Psoas muscle (tissue), 8 donors: ENCODE measurements at places on chromosomes 3 and 15. TPM values are rescaled to one million over a fixed set of nuclear protein-coding genes. Genes with fewer than 3 reads are reported as not detected.

DNA sequence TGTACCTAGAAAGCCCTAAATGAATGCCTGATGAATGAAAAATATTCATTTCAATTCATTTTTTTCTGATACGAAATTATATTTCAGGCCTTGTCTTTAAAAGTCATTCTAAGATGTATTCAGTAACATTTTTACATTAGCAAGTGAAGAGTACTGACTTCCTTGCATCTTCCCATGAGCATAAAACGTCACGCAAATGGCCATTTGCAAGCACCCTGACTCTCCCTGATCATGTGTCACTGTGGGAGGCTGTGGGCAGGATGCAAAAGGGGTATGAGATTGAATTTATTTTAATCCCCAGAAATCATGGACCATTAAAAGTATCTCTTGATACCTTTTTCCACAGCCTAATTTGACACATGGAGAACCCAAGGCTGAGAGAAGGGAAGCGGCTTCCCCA, 105.0 kb downstream of the BDH1 start:
- H3K4me1 ChIP-seq, result no peaks in the 10 kb centered on the region
- DNase-seq, result no peak
- no peak overlapping the region for H3K27ac ChIP-seq
- no peaks in the 10 kb centered on the region for H3K27me3 ChIP-seq

DNA sequence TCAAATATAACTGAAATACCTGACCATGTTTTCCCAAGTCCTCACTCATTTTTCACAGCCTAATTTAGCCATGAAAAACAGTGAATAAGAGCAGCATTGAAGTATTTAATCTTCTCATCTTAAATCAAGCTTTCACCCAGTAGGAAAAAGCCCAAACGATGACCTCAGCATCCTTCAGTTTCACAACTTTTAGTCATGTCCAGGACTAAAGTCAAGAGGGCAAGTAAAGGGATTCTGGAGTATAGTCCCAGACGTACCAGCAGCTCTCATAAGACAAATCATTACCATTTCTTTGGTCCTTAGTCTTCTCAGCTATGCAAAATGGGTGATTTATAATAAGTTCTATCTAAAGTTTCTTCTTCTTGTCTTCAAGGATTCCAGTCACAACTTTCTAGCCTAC, 237.3 kb downstream of the IL5RA start:
- no peak overlapping the region for H3K4me3 ChIP-seq
- no peak overlapping the region for H3K27ac ChIP-seq
- H3K36me3 ChIP-seq, result no peaks in the 10 kb centered on the region
- no peaks in the 10 kb centered on the region for H3K27me3 ChIP-seq

DNA sequence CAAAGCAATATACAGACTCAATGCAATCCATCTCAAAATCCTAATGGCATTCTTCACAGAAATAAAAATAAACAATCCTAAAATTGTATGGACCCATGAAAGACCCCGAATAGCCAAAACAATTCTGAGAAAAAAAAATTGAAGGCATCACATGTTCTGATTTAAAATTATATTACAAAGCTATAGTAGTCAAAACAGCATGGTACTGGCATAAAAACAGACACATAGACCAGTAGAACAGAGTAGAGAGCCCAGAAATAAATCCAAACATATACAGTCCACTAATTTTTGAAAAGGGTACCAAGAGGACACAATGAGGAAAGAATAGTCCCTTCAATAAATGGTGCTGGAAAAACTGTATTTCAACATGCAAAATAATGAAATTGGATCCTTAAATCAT, 70.4 kb upstream of the THRB start:
- no peak overlapping the region for H3K27ac ChIP-seq
- no peak overlapping the region for H3K4me3 ChIP-seq
- H3K4me1 ChIP-seq, result no peaks in the 10 kb centered on the region
- DNase-seq, result no peak

DNA sequence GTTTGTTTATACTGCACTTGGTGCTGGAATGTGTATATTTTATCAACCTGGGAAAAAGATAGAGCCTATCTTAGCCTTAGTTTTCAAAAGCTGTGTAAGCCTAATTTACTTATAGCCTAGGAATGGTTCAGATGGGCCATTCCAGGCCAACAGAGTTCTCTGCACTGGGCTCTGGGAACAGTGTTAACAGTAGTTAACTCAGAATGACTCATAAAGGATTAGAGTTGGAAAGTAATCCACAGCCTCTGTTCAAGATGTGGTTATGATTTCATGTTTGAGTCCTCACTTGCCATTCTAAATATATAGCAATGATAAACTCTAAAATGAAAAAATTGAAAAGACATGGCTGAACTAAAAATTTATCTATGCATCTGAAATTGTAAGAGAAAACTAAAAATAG, 22.6 kb upstream of the PEX5L start:
- no peak overlapping the region for H3K27ac ChIP-seq
- DNase-seq, result no peak
- no peaks in the 10 kb centered on the region for H3K4me1 ChIP-seq
- no peaks in the 10 kb centered on the region for H3K36me3 ChIP-seq
- no peak overlapping the region for H3K4me3 ChIP-seq
- H3K27me3 ChIP-seq, result no peaks in the 10 kb centered on the region

DNA sequence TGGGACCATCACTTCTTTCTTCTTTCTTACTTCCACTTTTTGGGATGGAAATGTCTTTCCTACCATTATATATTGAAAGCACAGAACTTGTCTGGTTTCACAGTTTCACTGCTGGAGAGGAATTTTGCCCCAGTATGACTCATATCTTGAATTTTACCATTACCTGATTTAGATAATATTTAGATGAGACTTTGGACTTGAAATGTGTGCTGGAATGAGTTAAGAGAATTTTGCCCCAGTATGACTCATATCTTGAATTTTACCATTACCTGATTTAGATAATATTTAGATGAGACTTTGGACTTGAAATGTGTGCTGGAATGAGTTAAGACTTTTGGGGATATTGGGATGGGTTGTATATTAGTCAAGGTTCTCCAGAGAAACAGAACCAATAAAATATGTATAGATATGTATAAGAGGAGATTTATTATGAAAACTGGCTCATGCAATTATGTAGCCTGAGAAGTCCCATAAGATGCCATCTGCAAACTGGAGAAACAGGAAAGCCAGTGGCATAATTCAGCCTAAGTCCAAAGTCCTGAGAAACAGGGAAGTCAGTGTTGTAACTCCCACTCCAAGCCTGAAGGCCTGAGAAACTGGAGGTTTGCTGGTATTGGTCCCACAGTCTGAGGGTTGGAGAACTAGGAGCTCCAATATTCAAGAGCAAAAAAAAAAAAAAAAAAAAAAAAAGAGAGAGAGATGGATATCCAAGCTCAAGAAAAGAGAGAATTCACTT, 1029.2 kb downstream of the EPHA3 start:
- H3K4me1 ChIP-seq, result no peaks in the 10 kb centered on the region
- H3K27me3 ChIP-seq, result no peaks in the 10 kb centered on the region
- H3K4me3 ChIP-seq, result no peak overlapping the region
- no peak for DNase-seq
- H3K27ac ChIP-seq, result no peak overlapping the region
- H3K36me3 ChIP-seq, result no peaks in the 10 kb centered on the region

GRCh38 chr3:64971602-64972001, 283.8 kb upstream of the ADAMTS9 start:
- H3K4me1 ChIP-seq, result no peaks in the 10 kb centered on the region
- no peak for DNase-seq
- H3K27ac ChIP-seq, result no peak overlapping the region
- no peaks in the 10 kb centered on the region for H3K36me3 ChIP-seq

DNA sequence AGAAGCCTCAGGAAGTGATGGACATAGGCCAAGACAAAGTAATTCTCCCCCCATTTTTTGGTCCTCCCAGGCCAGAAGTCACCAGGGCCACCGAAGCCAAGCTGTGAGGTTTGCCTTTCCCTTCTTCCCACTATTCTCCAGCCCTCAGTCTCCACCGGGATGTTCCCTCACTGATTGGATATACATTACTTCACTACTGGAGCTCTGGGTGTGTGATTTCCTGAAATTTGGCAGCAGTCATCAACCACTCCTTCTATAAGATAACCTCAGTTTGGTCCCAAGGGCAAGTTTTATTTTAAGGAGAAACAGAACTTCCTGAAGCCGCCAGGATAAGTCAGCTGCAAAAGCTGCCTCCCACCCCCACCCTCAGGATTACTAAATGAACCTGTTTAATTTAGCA, 11.3 kb downstream of the SLCO2A1 start:
- no peaks in the 10 kb centered on the region for H3K27me3 ChIP-seq
- DNase-seq, result no peak
- no peaks in the 10 kb centered on the region for H3K4me1 ChIP-seq
- H3K36me3 ChIP-seq, result no peaks in the 10 kb centered on the region
- no peak overlapping the region for H3K27ac ChIP-seq

- no peak for DNase-seq
- H3K27me3 ChIP-seq, result peaks cover 14% of the 10 kb centered on the region
- H3K36me3 ChIP-seq, result no peaks in the 10 kb centered on the region
- H3K4me1 ChIP-seq, result peaks cover 9% of the 10 kb centered on the region
These were observed 1.0 kb upstream of the MELTF start for GRCh38 chr3:197030379-197031314.

DNA sequence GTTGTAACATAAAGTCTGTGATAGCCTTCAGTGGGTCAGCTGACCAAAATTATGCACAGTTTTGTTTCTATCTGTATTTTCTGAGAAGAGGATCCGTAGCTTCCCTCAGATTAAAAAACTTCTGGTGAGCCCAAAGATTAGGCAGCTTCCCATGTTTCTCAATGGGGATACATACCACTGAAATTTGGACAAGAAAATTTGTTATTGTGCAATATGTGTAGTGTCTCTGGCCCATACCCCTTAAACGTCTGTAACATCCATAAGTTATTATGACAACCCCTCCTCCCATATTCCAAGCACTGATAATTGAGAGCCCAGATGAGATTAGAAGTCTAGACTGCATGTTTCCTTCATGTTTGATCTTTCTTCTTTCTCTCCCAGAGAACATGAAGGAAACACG, 1.9 kb upstream of the MITF start:
- H3K36me3 ChIP-seq, result no peaks in the 10 kb centered on the region
- no peaks in the 10 kb centered on the region for H3K27me3 ChIP-seq
- DNase-seq, result no peak
- H3K4me1 ChIP-seq, result peaks cover 22% of the 10 kb centered on the region

DNA sequence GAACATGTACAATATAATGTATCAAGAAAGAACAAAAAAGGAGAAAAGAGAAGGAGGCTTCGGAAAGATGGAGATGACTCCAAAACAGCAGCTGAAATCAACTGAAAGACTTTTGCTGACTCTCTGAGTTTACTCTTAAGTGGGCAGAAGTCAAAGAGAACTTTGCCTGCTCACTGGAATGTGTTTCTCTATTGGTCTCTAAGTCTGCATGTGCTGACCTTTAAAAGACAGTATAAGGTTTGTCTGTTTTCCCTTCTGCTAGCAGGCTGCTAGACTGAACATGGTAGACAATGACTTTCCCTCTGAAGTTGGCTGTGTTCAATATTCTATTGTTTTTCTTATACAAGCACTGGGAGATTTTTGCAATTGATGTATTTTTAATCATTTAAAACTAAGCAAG, 7.2 kb upstream of the MAP4 start:
- H3K27me3 ChIP-seq, result no peaks in the 10 kb centered on the region
- H3K4me1 ChIP-seq, result peaks cover 70% of the 10 kb centered on the region
- H3K4me3 ChIP-seq, result peak overlapping the region; percentile 5
- DNase-seq, result no peak
- no peaks in the 10 kb centered on the region for H3K36me3 ChIP-seq
- H3K27ac ChIP-seq, result peak overlapping the region; percentile 88

- no peaks in the 10 kb centered on the region for H3K36me3 ChIP-seq
- no peaks in the 10 kb centered on the region for H3K27me3 ChIP-seq
- no peak overlapping the region for H3K4me3 ChIP-seq
- no peak for DNase-seq
These were observed 24.3 kb downstream of the OXNAD1 start for GRCh38 chr3:16289144-16289889.

- H3K36me3 ChIP-seq, result no peaks in the 10 kb centered on the region
- no peak for DNase-seq
- H3K4me1 ChIP-seq, result no peaks in the 10 kb centered on the region
- no peak overlapping the region for H3K27ac ChIP-seq
- no peaks in the 10 kb centered on the region for H3K27me3 ChIP-seq
- no peak overlapping the region for H3K4me3 ChIP-seq
These were observed 25.7 kb downstream of the ZNF35 start for GRCh38 chr3:44674211-44674610.

GRCh38 chr3:78967061-78967460, 800.7 kb downstream of the ROBO1 start:
- DNase-seq, result no peak
- H3K27me3 ChIP-seq, result no peaks in the 10 kb centered on the region
- H3K4me3 ChIP-seq, result no peak overlapping the region
- no peak overlapping the region for H3K27ac ChIP-seq
- no peaks in the 10 kb centered on the region for H3K4me1 ChIP-seq
- H3K36me3 ChIP-seq, result no peaks in the 10 kb centered on the region

DNA sequence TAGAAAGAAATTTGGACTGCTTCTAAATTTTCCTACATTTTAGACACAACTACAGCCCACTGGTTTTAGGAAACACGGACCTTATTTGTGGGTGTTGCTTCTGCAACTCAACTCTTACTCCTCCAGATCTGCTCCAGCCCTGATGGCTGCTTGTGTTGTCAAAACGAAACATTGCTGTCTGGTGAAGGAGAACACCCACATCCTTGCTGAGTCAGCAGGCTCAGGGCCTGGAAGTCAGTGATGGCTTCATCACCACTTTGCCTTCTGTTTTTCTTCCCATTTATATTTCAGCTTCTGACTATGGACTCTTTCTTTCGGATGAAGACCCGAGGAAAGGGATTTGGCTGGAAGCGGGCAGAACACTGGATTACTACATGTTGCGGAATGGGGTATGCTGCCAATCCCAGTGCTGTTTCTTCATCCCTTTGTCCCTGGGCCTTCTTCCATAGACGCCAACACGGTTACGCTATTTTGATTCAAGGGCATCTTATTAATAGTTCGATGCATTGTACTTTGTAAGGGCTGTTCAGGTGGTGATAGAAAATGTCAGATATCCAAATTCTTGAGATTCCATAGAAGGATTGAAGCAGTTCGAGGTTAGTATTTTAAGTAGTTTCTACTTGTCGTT, 392.6 kb upstream of the TPM1 start:
- no peak for DNase-seq
- no peak overlapping the region for H3K4me3 ChIP-seq
- no peaks in the 10 kb centered on the region for H3K27me3 ChIP-seq
- H3K4me1 ChIP-seq, result peaks cover 15% of the 10 kb centered on the region
- peak overlapping the region; percentile 46 for H3K27ac ChIP-seq

The CDHR4 gene
- not detected for total RNA-seq

The NGLY1 gene
- total RNA-seq, result 47.4 TPM

The SLC25A36 gene
- 25.4 TPM for total RNA-seq

The SAXO2 gene
- total RNA-seq, result not detected

The XCR1 gene
- total RNA-seq, result not detected

The CYP1A2 gene
- total RNA-seq, result not detected

The SNRK gene
- total RNA-seq, result 23.2 TPM

The CHCHD4 gene
- total RNA-seq, result 19.2 TPM
